NCI-H748 treated with DMSO at 0.1 percent for 48 hours (cell line): ENCODE measurements at places on chromosomes 5 and 9.

DNA sequence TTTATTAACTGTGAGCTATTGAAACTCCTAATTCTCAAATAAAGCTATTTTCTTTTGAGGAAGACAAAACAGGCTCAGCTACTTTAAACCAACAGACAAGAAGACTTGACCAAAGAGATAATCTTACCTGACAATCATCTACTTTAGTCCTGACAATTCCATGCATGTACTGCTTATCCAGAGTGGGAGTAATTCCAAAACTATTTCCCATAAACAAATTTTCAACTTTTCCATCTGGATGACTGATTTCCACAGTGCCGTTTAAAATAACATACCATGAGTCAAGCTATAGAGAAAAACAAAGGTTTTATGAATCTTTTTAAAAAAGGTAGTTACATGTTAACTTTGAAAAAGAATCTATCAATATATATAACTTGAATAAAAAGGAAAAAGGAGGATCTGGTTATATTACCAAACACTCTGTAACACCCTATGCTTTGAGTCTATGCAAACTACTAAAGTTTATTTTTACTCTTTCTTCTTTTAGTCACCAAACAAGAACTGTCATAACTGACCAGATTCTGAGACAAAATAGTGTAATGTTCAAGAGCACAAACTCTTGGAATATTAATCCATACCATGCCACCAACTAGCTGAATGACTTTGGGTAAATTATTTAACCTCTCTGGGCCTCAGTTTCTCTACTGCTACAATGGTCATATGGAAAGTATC lies 129.7 kb downstream of the RAPGEF6 start:
- no peak for DNase-seq

DNA sequence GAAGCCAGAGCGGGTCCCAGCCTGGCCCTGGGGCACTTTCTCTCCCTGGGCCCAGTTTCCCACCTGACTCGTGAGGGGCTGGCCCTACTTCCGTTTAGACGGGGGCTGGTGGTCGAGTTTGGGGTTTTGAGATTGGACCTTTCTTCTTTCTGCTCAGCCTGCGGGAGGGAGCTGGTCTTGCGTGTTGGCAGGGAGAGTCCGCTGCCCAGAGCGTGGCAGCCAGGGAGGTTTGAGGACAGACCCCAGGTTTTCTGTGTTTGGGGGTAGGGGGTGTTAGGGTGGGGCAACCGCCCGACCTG lies 6.0 kb upstream of the PITX1 start:
- DNase-seq, result no peak

DNA sequence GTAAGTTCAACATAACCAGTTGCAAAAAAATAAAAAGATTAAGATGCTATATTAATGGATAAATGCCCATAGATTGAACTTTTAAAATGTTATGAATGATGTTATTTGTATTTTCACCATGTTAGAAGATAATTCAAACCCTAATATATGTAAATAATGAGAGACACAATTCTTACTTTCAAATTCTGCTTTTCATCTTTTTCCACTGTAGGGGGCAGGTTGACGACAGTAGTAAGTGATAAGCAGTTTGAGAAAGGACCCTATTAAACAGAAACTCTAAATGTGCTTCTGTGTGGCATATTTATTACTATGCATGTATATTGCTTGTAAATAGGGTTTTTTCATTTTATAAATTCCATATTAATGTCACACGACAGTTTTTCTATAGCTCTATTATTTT lies 591.1 kb downstream of the SEMA5A start:
- DNase-seq, result no peak

GRCh38 chr5:143426437-143426991 lies 23.0 kb upstream of the NR3C1 start:
- DNase-seq, result no peak

DNA sequence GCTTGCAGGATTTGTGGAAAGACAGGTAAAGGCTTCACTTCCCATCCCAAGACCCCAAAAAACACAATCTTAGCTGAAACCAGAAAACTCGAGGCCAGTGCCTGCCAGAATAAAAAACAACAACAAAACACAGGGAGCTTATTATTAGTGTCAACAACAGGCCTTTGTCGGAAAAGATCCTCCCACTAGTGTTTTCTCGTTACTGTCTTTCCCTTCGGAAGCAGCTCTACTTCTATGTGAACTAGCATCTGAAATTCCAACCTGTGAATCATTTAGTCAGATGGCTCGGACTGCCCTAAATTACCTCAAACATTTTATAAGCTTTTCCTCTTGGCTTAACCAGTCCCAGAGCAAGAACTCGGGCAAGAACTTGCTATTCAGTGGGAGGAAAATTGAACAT lies 122.2 kb upstream of the GNA14 start:
- DNase-seq, result no peak

DNA sequence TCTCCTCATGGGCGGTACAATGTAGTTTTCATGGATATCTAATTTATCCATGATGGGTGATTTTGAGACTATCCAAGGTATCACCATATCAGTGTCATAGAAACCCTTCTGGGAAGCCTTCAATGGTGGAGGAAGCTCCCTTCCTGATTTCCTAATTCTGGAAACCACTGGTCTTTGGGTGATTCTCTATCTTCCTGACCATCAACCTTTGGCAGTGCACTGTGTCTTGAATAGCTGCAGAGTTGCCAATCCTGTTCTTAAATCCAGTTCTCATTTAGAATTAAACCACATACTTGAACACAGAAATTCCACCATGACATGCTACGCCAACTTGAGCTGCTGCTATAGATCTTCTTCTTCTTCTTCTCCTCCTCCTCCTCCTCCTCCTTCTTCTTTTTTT lies 161.7 kb upstream of the KLF9 start:
- DNase-seq, result no peak

GRCh38 chr9:100377015-100377414 lies 24.3 kb upstream of the TEX10 start:
- DNase-seq, result no peak

DNA sequence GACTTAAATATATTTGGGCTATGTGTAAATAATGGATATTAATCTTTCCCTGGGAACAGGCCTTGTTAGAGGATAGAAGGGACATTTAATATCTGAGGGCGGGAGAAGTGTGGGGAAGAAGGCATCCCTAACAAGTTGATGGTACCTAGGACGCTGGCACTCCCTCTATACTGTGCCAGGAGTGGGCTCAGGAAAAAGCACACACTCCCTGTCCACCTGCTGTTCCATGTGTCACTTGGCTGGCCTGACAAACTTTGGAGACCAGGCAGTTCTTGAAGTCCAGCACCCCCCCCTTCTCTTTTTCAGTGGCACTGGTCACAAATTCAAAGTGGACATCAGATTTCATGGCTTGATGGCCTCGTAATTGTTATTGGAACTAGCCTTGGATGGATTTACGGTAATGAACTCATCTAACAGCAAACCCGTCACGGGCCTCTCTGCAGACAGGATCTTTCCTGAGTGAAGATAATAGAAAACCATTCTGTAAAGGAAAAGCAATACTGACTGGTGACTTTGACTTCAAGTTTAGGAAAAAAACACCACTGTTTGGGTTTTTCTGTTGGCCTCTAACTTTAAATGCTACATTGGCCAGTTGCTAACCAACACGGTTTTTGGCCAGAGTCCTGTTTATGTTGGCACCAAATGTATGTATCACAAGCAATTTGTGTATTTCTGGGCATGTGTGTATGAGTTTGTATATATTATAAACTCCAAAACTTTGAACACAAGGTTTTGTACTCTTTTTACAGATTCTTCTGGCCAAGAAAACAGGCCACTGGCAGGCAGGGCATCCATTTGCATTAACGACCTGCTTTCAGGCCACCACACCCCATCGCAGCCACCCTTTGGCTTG lies 552.6 kb downstream of the CCDC171 start:
- no peak for DNase-seq

GRCh38 chr9:128412120-128412790 lies 8.4 kb upstream of the CERCAM start:
- DNase-seq, result peak; percentile 74

DNA sequence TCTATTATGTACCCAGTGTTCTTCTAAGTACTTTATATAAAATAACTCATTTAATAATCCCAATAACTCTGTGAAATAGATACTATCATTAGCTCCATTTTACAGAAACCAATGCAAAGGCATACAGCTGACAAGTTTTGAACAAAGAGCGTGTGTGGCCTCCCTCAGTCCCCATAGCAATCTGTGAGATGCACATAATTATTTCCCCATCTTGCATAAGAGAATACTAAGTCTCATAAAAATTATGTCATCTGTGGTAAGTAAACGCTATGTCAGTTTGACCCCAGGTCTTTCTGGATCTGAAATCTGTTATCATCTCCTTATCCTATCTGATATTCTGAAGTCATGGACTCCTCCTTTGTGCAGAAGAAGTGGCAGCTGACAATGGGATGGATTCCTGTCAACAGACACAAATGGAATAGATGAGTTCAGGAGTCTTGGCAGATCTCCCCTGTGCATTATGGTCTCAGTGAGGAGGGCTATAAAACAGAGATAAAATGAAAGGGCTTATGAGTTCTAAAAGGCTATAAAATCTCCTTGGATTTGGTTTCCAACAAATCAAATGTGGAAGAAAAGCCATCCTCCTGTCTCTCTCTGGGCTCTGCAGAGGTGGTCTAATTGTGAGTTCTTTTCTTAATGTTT lies 162.5 kb upstream of the TLE4 start:
- DNase-seq, result no peak

DNA sequence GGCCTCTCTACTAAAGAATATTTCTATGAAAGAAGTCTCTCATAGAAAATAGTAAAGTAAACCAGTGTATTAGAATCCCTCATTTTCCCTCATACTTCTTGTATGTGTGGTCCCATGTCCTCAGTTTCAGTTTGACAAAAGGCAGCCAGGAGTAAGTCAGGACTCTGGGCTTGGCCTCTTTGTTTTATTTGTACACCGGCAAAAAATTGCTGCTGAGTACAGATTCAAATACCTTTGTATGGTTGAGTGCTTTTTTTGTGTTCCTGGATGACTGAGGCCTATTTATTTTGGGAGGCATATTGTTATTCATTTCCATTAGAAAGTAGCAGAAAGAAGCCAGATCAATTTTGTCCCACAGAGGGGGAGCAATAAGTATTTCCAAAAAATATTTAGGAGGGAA lies 47.3 kb upstream of the CEP78 start:
- DNase-seq, result no peak

GRCh38 chr5:86869268-86869667 lies 251.5 kb downstream of the COX7C start:
- DNase-seq, result no peak

- DNase-seq, result no peak
These were observed 92.5 kb upstream of the TNFSF8 start for GRCh38 chr9:115022760-115023434.

GRCh38 chr5:22852807-22853660 lies at the start of gene CDH12:
CDH12 (minus strand) TSS chr5:22853344.
- peak; percentile 81 for DNase-seq

- no peak for DNase-seq
These were observed 88.7 kb upstream of the PRRC1 start for GRCh38 chr5:127428748-127429147.

- no peak for DNase-seq
These were observed 141.8 kb downstream of the YIPF5 start for GRCh38 chr5:144028636-144029035.

GRCh38 chr9:85248514-85249312 lies 493.0 kb downstream of the AGTPBP1 start:
- no peak for DNase-seq

DNA sequence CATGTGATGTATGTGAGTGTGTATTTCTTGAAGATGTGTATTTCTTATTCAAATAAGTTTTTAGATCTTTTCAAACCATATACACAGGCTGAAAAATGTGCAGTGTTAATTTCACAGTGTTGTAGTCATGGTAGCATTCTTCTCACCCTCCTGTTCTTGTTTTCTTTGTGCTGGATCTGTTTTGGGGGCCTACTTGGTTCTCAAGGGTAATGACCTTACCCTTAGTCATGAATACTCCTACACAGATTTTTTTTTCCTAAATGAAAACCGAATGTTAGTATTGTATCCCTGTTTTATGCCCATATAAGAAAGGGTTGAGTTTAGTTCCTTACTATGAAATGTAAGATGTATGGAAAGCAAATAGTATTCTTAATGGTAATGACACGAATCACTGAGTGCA lies 88.0 kb downstream of the SLC44A1 start:
- DNase-seq, result no peak

GRCh38 chr9:85212887-85213286 lies 528.9 kb downstream of the AGTPBP1 start:
- DNase-seq, result no peak

GRCh38 chr5:39523821-39524220 lies 99.0 kb upstream of the DAB2 start:
- no peak for DNase-seq

GRCh38 chr5:51599587-51599986 lies 216.3 kb downstream of the ISL1 start:
- DNase-seq, result peak; percentile 19

- DNase-seq, result no peak
These were observed 38.7 kb downstream of the MTAP start for GRCh38 chr9:21841133-21841532.

- DNase-seq, result no peak
These were observed 30.7 kb downstream of the CFAP77 start for GRCh38 chr9:132440735-132441134.

DNA sequence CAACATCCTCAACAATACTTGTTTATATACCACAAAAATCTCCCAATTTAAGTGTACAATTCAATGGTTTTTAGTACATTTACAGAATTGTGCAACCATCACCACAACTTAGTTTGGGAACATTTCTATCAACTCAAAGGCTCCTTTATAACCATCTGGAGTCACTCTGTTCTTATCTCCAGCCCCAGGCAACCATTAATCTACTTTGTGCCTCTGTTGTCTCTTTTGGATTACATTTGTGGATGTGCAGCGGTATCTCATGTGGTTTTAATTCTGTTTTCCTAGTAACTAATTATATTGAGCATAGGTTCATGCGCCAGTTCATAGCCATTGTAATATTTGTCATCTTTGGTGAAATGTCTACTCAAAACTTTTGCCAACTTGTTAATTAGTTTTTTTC lies 14.4 kb downstream of the ADAMTS19 start:
- DNase-seq, result no peak

- DNase-seq, result no peak
These were observed 75.0 kb upstream of the RAD23B start for GRCh38 chr9:107208121-107208520.
